Left cardiac atrium (tissue), 4 donors: ENCODE measurements at places on chromosomes 13 and 19. TPM values are rescaled to one million over a fixed set of nuclear protein-coding genes. Genes with fewer than 3 reads are reported as not detected.

- DNase-seq: no peak
Measured at GRCh38 chr13:44489751-44490150, 86.4 kb downstream of the TSC22D1 start.

Gene ZNF416
- 5.5 TPM for total RNA-seq

Gene CD320
- total RNA-seq: 33.6 TPM

Gene RNF225
- total RNA-seq: not detected

Gene OR7G1
- not detected for total RNA-seq

Gene ZFR2
- 0.35 TPM for total RNA-seq

- no peak for DNase-seq
Measured at GRCh38 chr13:91323349-91323748, 24.1 kb upstream of the MIR17HG start.

GRCh38 chr13:110593430-110594130, 21.8 kb upstream of the NAXD start:
- no peak for DNase-seq
